ENCODE measurements at places on chromosomes 4 and X.

DNA sequence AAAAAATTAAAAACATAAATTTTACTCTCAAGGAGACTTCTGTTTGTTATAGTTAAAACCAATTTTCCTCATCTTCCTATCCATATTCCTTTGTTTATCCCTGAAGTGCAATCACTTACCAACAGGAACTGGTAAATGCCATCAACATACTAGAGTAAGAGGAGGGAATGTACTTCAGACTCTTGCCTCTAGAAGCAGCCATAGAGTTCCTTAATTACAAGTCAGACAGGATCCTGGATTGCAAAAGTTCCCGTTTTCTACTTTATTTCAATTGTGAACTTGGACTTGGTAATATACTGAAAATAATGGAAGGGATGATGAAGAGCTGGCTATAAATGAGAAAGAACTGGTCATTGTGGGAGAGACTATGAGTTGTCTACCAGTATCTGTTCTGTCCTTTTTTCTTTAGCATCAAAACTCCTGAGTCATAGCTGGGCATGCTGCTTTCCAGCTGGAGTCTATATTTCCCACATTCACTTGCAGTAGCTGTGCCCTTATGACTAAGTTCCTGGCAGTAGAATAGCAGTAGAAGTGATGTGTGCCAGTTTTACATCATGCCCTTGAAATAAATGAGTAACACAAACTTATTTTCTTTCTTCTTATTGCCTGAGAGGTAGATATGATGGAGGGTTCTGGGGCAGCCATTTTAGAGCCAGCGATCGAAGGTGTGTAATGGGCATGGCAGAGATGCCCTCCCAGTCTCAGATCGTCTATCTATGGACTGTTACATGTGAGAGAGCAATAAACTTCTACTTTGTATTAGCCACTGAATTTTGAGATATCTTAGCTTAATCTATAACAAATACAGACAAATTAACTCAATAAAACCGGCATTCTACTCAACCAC is 26.8 kb upstream of the SPARCL1 start:
- DNase-seq: no peak

DNA sequence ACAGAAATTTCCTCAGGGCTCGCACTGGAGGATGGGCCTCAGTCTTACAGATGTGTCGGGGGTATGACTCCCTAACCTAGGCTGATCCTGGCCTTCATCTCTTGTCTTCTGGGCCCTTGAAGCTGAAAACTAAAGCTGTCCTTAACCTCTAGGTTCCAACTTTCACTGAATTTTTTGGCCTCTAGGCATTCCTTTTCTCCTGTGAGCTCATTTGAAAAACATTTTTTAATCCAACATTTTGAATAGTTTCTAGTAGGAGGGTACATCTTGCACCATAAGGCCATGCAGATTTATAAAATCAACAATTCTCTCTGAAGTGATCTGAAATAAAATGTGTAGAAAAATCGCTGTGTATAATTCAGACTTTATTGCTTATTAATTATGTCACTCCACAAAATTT is 19.7 kb downstream of the RWDD4 start:
- DNase-seq: no peak

- DNase-seq: no peak
Observed at GRCh38 chr4:170017252-170017651, 8.9 kb downstream of the MFAP3L start.

DNA sequence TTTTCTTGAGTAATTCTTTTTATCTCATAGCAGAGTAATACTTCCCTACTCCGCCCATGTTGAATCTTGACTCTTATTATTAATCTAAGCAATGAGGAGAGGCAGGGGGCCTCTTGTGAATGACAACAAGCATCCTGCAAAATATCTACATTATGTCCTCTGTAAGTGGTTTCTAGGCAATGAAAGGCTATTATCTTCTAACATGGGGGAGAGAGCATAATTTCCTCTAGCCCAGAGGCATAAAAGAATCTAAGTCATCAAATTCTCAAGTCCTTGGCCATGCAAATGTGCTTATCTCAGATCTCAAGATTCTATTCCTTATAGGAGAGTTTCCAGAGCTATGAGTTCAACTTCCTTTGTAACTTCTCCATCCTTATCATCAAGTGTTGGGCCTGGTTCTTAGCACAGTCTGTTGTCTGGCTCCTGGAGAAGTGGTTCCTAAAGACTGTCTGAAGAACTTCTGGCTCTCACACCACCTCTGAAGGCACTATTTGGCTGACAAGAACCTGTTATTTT is 423.1 kb upstream of the INTU start:
- no peak for DNase-seq

DNA sequence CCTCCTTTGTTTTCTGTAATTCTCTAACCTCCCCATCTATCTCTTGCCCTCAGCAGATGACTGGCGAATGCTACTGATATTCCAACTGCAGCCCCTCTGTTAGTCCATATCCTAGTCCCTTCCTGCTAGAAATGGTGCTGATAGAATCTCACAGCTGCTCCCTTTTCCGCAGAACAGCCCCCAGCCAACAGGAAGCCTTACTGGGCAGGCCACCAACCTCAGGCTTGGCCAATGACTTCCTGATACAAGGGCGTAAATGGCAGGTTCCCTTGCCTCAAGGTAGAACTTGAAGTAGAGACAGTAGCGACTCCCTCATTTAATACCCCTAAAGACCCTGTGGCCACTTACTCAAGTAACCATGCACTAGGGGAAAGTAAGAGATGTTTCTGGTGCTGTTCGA is 26.7 kb upstream of the SLC2A9 start:
- no peak for DNase-seq

DNA sequence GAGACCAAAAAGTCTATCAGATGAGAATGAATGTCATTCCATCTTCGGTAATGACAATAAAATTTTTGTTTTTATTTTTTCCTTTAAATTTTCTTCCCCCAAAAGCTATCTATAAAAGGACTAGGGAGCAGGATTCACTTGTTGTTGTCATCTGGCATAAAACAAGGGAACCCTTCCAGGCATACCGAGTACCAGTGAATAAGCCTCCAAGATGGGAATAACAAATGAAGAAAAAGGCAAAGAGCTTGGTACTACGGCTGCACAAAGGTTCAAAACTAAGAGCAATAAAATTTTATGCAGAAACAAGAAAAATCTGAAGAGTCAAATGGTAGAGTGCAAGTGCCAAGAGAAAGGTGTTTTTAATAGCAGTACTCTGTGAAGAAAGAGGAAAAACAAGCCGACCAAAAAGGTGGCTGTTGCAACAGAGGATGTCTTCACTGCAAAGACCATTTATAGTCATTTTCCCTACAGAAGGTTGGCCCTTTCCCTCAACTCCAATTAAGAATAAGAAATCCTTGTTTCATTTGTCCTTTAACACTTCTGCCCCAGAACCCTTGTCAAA is 25.8 kb downstream of the PPP3CA start:
- DNase-seq: no peak

GRCh38 chr4:43296946-43297528 is 404.5 kb downstream of the GRXCR1 start:
- DNase-seq: no peak
